ENCODE measurements at places on chromosomes 6 and 20.

DNA sequence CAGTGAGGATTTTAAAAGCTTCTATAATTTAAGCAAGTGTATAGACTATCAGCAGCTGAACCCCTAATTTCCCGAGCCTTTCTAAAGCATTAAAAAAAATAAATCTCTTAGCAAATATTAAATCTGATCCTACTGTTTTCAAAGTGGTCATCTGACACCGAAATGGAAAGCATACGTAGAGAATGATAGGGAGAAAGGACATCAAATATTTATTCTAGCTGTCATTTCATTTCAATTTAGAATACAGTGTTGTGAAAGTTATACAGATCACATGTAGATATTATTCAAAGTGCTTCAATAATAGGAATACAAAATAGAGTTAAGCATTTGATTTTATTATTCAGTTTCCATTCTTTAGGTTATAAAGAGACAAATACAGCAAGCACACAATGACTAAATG, 61.9 kb upstream of the PKIB start:
- DNase-seq, result no peak

GRCh38 chr6:39310542-39310941, 3.7 kb downstream of the KCNK17 start:
- DNase-seq, result no peak

DNA sequence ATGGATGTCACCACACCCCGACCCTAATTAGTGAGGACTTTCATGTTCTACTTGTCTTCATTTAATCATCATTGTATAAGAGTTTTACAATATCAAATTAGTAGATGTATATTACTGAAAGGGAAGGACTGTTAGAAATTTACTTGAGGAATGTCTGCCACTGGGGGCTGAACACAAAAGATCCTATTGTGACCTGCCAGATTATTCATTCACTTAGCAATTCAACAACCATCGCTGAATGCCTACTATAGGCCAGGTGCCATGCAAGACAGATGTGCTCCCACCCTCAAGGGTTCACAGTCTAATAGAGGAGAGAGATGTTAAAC, 8.0 kb upstream of the RBCK1 start:
- no peak for DNase-seq

GRCh38 chr6:67009818-67010217, 1302.8 kb upstream of the EYS start:
- DNase-seq, result no peak

DNA sequence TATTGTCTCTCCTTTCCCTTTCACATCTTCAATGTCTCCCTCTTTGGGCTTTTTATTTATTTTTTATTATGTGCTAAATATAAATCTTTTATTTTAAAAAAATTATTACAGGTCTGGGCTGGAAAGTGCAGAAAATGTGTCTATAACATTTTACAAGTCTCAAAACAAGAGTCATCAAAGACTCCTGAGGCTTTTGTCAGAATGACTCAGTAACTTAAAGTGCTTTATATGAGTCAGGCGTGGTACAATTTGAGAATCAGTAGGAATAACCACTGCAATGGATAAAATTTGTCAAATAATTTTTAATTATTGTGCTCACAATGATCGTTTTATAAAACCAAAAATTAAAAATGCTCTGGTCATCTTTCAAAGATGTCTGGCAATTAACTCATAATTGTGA, 193.9 kb downstream of the MMUT start:
- DNase-seq, result no peak

DNA sequence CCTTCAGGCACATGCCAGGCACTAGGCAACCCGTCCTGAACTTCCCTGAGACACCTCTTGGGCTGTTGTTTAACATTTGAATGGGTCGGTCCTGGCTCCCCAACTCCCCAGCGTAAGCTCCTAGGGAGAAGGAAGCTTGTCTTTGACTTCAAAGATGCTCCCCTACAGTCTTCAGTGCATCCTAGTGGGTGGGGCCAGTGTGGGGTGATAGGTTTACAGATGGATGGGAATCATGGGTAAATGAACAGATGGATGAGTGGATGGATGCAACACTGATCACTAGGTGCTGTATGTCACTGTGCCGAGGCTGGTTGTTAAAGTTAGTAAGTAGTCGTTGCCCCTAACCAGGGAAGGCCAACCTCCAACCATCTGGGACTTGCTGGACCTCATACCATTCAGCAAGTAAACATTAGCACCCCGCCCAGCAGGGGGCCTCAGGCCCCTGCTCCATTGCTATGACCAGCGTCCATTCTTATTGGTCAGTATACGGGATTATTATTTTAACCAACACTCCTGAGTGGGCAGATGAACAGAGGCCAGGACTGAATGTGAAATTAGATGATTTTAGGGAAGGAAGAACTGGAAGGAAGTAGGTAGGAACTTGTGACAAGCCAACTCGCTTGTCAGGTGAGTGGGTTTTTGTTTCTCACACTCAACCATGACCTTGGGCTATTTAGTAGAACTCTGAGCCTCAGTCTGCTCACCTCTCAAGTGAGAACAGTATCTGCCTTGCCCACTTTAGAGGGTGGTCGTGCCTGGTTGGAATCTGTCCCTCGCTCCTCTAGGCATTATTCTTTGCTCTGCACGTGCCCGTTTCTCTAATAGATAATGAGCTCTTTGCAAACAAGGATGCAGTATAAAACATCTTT, 82.9 kb upstream of the FOXP4 start:
- DNase-seq, result no peak

- no peak for DNase-seq
Observed at GRCh38 chr20:25318471-25319240, 70.8 kb downstream of the PYGB start.

- DNase-seq, result no peak
Observed at GRCh38 chr6:8930009-8930408, 494.7 kb upstream of the SLC35B3 start.

DNA sequence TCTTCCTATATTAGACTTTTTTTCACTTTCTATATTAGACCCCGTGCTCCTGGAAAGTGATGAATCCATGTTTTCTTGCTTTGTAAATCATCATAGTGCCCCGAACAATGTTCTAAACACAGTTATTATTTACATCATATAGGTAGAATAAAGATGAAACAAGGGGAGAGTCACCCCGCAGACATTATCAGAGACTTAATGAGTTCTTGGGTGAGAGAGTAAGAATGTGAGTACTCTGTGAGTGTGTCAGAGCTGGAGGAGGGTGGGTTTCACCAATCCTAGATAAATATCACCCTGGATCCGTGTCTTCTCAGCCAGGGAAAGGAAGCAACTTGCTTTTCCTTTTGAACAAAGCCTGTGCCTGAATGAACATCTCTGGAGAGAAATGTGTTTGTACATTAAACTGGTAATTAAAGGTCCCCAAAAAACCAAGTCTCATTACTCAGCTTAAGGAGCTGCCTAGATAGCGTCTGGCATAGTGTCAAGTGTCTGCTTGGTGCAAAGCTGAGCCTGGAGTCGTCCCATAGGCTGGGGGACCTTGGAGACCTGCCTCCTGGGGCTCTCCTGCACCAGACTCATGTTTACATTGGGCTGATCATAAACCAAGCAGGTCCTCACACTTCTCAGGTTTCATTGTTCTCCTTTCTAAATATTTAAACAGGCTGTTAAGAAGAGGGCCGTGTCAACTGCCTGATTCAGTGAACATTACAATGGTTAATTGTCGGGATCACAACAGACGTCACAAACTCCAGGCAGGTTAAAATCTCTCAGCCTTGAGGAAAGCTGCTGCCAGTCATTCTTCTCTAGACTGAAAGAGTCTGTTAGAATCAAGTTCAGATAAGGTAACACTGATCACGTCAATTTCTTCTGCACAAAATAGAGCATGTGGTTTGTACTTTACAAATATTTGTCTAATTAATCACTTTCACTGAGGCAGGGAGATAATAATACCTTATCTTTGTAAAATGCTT, 179.7 kb upstream of the MYLIP start:
- no peak for DNase-seq

- DNase-seq, result peak; percentile 33
Observed at GRCh38 chr6:25971187-25971821, 8.7 kb downstream of the TRIM38 start.

- DNase-seq, result no peak
Observed at GRCh38 chr6:31171931-31172905, 1.7 kb upstream of the POU5F1 start.

- DNase-seq, result no peak
Observed at GRCh38 chr6:158867381-158868121, 48.4 kb upstream of the EZR start.

- DNase-seq, result no peak
Observed at GRCh38 chr6:105253787-105254186, 74.0 kb upstream of the POPDC3 start.

- no peak for DNase-seq
Observed at GRCh38 chr6:89828988-89829471, 650 bp upstream of the CASP8AP2 start.

GRCh38 chr6:72911463-72912155, 289.7 kb downstream of the KCNQ5 start:
- no peak for DNase-seq

GRCh38 chr6:27263886-27264285, 16.4 kb downstream of the PRSS16 start:
- DNase-seq, result no peak

- DNase-seq, result no peak
Observed at GRCh38 chr6:13373488-13373886, 45.1 kb upstream of the TBC1D7 start.

- no peak for DNase-seq
Observed at GRCh38 chr6:11769244-11769643, 9.4 kb downstream of the ADTRP start.

DNA sequence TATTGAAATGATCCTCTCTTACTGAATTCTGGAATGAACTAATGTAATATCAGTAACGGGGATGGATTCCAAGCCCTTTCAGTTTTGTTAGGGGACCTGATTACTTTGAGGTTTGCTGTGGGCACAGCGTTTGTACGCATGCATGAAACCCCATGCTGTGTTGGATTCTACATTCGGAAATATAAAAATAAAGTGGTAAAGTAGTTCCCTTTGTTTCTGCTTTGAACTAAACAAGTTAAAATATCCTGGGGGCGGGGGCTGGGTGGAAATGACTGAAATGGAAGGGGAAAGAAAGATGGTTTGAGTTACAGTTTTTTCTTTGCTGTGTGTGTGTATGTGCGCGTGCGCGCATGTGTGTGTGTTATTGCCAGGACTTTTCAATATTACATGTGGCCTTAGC, 196.5 kb upstream of the OPRM1 start:
- no peak for DNase-seq

GRCh38 chr6:35725721-35726438, 11.0 kb upstream of the ARMC12 start:
- DNase-seq, result no peak

DNA sequence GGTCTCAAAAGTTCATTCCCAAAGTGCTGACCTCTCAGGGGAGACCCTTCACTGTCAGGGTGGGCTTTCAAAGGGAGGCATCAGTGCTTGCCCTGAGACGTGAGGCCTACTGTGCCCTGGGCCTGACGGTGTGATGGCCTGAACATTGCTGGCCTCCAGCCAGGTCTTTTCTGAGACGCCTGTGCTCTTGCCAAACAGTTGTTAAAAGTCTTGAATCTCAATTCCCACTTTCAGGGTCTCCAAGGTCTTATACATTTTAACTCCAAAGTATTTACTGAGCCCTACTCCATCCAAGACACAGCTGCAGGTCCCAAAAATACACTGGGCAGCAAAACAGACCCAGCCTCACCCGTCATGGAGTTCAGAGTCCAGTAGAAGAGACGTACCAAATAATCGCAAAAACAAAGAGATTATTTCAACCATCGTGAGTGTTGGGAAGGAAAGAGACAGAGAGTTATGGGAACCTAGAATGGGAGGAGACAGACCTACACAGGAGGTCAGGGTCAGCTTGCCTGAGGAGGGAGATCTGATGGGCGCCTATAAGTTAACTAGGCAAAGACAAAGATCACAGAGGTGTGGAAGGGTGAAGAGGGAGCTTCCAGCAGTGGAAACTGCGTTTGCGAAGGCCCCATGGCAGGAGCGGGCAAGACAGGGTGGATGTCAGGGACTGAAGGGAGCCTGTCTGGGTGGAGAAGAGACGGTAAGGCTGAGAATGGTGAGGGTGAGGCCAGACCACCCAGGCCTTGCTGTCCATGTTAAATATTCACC, 446.3 kb downstream of the PREX1 start:
- no peak for DNase-seq

DNA sequence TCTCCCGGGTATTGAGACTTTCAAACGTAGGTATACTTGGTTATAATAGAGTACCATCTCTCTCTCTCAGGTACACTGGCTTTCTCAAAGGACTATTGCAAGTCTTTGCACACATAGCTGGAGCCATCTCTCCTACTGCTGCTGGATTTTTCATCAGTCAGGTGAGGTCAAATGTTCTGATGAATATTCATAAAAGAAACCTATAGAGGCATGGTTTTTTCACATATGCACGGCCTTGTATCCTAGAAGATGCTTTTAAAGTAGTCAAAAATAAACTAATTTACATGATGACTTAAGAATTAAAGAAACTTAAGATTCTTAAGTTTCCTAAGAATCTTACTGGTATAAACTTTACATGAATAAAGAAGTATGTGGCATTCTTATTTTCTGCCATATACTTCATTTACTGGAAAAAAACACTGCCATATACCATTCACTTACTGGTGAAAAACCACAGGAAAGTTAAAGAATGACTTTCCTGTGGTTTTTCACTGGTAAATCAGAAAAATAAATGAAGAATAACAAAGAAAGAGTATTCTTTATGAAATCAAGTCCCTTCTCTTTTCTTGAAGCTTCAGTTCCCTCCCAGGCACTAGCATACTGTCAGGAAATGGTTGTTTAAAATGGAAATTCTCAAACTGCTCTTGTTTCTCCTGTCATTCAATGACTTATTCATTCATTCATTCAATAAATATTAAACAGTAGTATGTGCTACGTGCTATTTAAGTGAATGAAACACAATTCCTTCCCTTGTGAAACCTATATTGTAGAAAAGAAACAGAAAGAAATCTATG, 23.5 kb downstream of the SLC17A4 start:
- DNase-seq, result no peak

Data from hematopoietic multipotent progenitor cell treated with erythropoietin and hydrocortisone succinate and interleukin-3 and kit ligand, for 17 days (in vitro differentiated cells).